Left kidney (tissue), 8 donors: ENCODE measurements at places on chromosomes 3 and 15. TPM values are rescaled to one million over a fixed set of nuclear protein-coding genes. Genes with fewer than 3 reads are reported as not detected.

Gene GASK1A
- polyA plus RNA-seq: 6.1 TPM

Gene SMAD3
- polyA plus RNA-seq: 50.8 TPM

Gene TLR9
- 0.18 TPM for polyA plus RNA-seq

Gene DCBLD2
- polyA plus RNA-seq: 72.8 TPM

Gene UNC13C
- polyA plus RNA-seq: 11.3 TPM

Gene LXN
- 32.5 TPM for polyA plus RNA-seq

Gene LRRN1
- polyA plus RNA-seq: 23.4 TPM

Gene ZNF710
- polyA plus RNA-seq: 18.1 TPM

Gene CELSR3
- polyA plus RNA-seq: 1.1 TPM

Gene STRIT1
- 1.5 TPM for polyA plus RNA-seq

Gene RRP9
- polyA plus RNA-seq: 17.6 TPM

Gene PRTG
- 15.8 TPM for polyA plus RNA-seq

Gene IQCF5
- polyA plus RNA-seq: not detected

Gene RPUSD3
- polyA plus RNA-seq: 36.1 TPM

Gene MTFMT
- 19.9 TPM for polyA plus RNA-seq

Gene SLC2A2
- polyA plus RNA-seq: 19.5 TPM

Gene SNRPN
- 219 TPM for polyA plus RNA-seq

Gene CLEC3B
- 11.9 TPM for polyA plus RNA-seq

Gene FMN1
- polyA plus RNA-seq: 23.1 TPM

Gene ACTC1
- polyA plus RNA-seq: 1.0 TPM
